ENCODE measurements at places on chromosomes 13 and 19.
A peak's percentile ranks its signal among the peaks of the same experiment; 100 is the strongest.

GRCh38 chr19:18009412-18010066, 1.6 kb downstream of the ARRDC2 start:
- DNase-seq, result no peak

- DNase-seq, result peak; percentile 29
Observed at GRCh38 chr19:1767464-1767933, 14.2 kb downstream of the ONECUT3 start.

DNA sequence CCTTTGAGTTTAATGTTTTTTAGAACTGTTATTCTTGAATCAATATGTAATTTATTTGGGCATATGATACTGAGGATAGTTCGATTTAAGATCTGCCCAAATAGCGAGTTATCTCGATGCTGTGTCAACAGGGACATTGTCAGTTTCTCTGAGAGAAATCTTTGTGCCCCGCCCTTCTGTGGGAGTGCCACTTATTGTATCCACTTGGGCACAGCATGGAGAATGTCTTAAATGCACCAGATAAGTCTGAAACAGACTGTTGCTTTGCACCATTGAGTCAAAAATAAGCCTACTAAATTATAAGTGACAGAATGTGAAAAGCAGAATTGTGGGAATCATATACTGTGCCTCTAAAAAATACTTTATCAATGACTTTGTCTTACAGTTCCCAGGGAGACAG, 45.6 kb downstream of the RNASEH2B start:
- DNase-seq, result no peak

DNA sequence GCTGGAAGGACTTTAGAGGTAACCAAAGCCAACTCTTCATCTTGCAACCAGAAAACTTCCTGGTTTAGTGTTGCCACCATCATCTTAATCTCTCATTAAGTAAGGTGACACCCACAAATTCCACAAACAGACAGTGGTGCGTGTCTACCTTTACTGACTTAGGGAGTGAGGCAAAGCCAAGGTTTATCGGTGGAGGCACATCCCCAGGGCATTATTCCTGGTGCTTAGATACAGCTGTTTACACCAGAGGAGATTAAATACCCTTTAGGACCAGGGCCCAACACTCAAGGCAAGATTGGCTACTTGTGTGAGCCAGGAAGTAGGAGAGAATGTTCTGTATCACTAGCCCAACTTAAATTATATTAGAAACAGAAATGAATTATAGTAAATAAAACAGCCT, 9.5 kb downstream of the STOML3 start:
- DNase-seq, result no peak

DNA sequence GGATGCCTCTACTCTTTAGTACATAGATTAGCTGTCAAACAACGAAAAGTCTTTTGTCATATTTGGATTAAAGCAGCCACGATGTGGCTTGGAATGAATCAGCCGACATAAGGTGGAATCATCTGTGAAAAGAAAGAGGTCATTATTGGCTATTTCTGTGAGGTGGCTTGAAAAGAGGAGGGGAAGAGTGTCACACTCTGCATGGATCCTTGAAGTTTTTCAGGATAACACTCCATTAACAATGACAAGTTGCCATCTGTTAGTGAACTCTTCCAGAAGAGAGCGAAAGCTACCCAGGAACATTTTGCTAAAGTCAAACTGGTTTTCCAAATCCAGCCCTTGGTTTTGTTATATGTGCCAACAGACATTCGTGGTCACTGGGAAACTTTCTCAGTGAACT, 1604.8 kb downstream of the OLFM4 start:
- no peak for DNase-seq

DNA sequence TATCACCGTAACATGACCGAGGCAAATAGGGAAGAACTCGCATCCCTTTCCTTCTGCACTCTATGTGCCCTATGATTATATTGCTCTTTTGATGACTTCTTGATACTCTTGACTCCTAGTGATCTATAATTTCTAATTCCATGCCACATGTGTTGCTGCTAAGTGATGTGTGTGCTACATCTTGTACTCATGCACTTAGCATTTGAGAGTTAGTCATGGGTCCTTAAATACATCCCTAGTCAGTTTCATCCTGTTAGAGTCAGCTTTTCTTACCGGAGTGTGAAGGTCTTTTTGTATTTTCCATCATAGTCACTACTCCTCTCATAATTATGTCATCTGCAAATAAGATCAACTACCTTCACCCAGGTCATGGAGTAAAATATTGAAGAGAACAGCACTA, 30.2 kb downstream of the RXFP2 start:
- DNase-seq, result no peak

- DNase-seq, result peak; percentile 82
Observed at GRCh38 chr19:16247353-16248182, 49.9 kb downstream of the AP1M1 start.

GRCh38 chr13:103199380-103200088, 133.3 kb upstream of the SLC10A2 start:
- DNase-seq, result no peak

DNA sequence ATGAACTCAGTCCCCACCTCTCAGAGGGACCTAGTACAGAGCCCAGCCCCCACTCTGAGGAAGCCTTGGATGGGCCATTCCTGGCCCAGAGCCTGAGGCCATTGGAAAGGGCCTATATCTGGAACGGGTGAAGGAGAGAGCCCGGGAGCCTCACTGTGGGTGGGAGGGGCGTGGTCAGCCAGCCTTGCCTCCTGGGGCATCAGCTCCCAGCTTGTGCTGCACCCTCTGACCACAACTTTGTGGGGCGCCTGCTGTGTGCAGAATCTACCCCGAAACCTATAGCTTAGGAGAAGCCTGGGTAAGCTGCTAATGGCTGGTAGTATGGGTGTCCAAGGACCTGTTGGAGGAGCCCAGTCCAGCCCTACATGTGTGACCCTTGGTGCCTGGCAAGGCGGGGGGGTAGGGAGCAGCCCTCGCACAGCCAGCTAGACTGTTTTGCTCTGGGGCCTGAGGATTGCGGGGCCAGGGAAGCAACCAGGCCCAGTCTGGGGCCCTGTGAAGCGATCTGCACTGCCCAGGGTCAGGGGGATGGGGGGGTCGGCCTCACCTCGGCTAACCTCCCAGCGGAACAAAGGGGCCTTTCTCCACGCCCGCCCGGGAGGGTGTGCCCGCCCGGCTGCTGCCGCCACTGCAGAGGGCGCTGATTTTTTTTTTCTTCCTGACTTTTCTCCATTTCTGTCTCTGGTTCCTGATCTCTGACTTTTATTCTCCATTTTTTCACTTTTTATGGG, 42.3 kb downstream of the LYL1 start:
- no peak for DNase-seq

DNA sequence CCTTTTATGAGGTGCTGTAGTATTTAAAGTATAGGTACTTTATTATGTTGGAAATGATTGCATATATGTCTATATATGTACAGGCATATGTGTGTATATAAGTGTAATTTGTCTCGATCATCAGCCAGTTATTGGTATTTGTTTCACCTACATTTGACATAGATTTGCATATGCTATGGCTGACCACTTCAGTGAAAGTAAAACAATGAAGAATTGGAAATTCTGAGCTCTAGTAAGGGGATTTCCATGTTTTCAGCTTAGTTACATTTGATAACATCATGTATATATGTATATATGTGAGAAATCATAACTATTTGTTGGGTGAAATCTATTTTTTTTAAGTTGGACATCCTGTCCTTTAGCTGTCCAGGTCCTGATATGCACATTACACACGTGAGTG, 1303.9 kb downstream of the EFNB2 start:
- DNase-seq, result no peak

- no peak for DNase-seq
Observed at GRCh38 chr13:40164133-40164532, 502.3 kb downstream of the FOXO1 start.

GRCh38 chr19:646779-647565, 7.3 kb downstream of the FGF22 start:
- DNase-seq, result no peak

- DNase-seq, result no peak
Observed at GRCh38 chr13:67515895-67516294, 285.8 kb upstream of the PCDH9 start.

DNA sequence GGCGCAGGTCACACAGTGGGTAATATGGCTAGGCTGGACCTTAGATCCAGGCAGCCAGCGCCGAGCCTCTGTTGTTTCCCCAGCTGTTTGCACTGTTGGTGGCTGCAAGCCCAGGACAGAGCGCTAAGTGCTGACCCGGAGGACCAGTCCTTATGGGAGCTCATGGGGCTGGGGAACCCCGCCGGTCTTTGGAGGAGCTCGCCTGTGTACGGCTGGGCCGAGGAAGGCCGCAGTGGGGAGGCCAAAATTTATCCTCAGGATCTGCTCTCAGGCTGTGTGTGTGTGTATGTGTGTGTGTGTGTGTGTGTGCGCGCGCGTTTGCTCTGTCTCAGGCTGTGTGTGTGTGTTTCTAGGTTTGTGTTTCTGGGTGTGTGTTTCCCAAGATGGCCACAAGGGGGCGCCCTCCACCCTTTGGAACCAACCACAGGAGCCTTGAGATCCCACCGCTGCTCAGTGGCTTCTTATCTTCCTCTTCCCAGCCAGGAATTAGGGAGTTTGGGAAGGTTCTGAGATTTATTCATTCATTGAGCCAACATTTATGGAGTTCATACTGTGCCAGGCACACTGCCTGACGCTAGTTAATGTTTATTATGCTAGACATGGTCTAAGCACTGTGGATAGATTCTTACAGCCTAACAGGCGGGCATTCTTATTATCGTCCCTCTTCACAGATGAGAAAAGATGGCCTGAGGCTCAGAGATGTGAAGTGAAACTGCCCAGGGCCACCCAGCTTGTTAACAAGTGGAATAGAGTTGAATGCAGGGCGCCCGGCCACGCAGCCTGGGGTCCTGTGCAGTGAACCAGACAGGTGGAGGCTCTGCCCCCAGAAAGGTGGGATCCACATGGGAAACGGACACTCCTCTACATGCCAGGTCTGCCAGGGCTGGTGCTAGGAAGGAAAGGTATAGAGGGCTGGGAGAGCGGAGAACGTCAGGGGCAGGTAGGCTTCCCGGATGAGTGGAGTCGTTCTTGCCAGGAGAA, 13.0 kb downstream of the PGLYRP1 start:
- DNase-seq, result no peak

- DNase-seq, result peak; percentile 30
Observed at GRCh38 chr19:11767633-11768133, 883 bp downstream of the ZNF441 start.

DNA sequence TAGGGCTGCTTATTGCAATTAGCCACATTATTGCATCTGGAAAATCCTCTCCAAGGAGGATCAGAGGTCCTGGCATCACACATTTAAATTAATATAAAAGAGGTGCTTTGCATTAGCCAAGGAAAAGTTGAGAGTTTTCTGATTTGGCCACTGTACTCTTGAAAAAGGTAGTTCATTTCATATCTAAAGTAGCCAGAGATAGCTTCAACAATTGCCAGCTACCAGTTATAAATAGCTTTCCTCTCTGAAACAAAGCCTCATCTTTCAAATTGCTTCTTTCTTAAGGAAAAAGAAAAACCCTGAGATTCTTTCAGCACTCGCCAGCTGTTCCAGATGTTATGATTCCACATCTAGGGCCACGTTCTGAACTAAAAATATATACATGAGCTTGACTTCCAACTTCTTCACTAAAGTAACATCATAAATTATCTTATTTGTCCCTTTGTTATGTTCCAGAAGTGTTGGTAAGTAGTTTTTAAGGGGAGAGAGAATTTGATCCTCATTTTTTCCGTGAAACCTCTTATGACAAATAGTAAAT, 69.6 kb downstream of the ERCC5 start:
- DNase-seq, result no peak

DNA sequence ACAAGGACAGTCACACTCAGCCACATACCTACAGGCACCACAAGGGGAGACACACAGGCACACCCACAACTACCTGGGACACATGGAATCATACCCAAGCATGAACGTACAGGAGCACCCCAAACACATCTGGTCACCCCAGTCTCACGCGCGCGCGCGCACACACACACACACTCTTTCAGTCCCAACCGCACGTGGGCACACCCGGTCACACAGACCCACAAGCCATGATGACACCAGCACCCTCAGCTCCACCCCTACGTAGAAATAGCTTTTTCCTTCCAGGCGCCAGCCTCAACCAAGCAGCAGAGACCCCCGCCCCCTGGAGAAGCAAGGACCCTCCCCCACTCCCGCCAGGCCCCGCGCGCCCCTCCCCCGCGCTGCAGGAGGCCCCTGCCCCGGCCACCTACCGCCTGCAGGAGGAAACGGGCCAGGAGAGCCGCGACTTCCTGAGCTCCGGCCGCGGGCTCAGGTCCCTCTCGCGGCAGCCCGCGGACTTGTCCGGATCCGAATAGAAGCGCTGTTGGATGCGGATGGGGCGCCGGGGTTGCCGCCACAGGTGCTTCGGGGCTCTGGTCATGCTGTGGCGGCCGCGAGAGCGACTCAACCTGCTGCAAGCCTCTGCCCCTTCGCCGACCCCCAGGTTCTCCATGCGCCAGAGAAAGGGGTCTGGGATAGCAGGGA, 6.4 kb upstream of the PDE4C start:
- DNase-seq, result no peak

GRCh38 chr19:35399231-35399630, 28.4 kb downstream of the GPR42 start:
- DNase-seq, result no peak

GRCh38 chr13:32116210-32116609, 84.6 kb downstream of the FRY start:
- DNase-seq, result no peak

- no peak for DNase-seq
Observed at GRCh38 chr19:54063350-54064116, at the start of gene VSTM1. VSTM1 (minus strand) TSS chr19:54063897; CDS start chr19:54063777, 120 bp downstream.

DNA sequence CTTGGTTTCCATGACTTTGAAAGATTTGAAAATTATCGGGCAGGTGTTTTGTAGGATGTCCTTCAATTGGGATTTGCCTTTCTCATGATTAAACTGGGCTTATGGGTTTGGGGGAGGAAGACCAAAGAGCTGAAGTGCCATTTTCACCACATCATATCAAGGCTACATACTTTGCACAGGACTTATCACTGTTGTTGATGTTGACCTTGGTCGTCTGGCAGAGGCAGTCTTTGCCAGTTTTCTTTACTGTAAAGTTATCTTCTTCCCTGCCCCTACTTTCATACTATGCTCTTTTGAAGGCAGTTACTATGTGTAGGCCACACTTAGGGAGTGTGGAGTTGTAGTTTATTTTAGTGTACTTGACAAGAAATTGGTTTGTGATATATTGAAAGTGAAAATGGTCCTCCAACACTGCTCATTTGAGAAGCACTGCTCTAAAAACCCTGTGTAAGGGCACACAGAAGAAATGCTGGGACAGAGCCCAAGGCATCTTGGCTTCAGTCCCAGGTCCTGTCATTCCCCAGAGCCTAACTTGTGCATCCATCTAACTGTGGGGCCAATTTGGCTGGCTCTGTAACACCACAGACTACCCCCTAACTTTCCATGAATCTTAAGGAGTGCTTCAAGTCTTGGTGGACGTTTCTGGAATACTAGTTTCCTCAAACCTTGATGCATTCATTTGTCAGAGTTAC, 384.9 kb downstream of the KCNRG start:
- no peak for DNase-seq

- DNase-seq, result no peak
Observed at GRCh38 chr13:51814071-51814470, 10.1 kb upstream of the DHRS12 start.

- no peak for DNase-seq
Observed at GRCh38 chr19:39752795-39753194, 15.0 kb upstream of the CLC start.
